ENCODE measurements at places on chromosomes 7 and 10. TPM values are rescaled to one million over a fixed set of nuclear protein-coding genes. Genes with fewer than 3 reads are reported as not detected.

DNA sequence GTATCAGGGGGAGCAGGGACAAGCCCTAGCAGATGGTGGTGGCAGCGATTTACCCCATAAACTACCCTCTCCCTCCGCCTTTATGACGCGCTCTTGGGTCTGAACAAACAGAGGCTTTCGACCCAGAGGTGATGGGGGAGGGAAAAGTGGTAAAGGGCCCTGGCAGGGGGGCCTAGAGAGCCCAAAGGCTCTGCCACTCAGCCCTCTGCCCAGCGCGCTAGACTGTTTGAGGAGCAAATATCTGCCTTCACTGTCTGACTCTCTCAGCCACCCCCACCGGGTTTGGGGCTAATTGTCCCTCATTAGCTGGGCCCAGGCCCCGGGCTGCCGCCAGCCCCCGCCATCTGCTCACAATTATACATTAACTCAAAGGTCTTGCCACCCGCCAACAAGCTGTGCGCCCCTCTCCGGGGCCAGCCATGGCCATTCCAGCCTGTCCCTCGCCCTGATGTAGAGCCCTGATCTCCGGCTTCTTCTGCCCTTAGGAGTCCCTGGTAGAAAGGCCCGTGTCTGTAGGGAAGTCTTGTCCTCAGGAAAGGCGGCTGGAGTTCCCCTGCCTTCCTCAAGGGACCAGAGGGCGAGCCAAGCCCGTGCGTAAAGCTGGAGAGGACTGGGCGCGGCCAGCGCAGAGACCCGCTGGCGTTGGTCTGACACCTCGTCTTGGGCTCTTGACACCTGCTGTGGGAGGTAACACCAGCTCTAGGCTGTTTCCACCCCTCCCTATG, 1.9 kb upstream of the PAX4 start:
- no peak for DNase-seq

DNA sequence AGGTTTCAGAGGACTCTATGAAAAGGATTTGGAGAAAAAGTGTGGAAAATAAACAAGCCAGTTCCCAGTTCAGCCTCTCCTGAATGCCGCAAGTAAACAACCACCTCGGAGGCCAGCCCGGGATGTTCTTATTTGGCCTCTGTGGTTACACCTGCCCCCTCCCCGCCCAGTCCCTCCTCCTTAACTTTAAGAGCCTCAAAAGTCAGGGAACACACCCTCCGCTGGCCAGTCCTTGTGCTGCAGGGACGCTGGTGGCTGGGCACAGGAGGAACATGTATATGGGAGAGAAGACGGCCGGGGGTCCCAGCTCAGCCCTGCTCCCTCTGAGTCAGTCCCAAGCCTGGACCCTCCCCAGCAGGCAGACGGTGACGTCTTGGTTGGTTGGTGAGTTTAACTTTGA, 6.1 kb downstream of the CHST3 start:
- no peak for DNase-seq

DNA sequence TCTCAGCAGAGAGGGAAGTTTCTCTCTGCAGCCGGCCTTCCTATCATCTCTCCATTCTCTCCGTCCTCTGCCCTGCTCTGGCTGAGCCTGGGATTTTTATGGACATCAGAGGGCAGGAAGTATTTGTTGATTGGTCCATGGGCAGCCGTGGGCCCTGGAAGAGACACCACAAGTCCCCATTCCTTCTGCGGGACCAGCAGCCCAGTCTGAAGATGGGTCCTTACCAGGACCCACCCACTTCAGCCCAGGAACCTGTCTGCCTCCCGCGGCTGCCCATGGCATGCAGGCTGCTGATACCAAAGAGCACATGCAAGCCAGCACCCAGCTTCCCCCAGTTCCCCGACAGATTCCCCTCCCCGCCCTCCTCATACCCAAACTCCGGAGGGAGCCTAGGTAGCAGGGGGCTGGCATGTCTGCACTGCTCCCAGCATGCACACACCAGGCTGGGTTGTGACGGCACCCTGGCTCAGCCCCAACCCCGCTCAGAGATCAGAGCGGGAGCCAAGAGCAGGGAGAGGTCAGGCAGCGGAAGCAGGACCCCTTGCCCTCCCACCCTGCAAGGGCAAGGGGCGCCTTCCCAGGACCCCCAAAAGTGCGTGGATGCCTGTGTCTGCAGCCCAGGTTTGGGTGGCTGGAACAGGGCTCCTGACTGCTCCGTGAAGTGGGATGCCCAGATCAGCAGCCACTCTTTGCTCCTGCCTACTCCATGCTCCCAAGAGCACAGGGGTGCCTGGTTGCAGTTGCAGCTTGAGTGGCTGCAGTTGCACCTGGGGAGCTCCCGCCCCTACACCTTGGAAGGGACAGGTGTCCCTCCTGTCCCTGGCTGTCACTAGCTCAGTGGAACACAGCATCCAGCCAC, 538.6 kb upstream of the POT1 start:
- no peak for DNase-seq

- no peak for DNase-seq
These were observed 10.9 kb upstream of the SP8 start for GRCh38 chr7:20797462-20798080.

GRCh38 chr10:45034301-45034700, 33.6 kb downstream of the ZNF22 start:
- DNase-seq, result no peak

GRCh38 chr10:725302-725701, 35.8 kb upstream of the DIP2C start:
- DNase-seq, result no peak

DNA sequence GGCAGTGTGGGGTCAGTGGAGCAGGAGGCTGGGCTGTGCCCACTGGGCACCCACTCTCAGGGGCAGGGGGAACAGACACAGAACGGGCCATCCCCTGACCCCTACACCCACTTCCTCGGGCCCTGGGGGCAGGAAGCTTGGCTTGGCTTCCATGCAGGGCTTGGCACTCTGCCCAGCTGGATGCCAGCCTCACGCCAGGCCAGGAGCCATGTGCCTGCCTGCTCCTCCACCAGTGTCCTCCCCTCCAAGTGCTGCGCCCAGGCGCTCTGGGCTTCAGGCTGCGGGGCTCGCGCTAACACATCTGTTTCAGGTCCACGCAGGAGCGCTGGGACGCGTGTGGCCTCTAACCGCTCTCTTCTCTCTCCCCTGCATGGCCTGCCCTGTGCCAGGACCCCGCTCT, 12.7 kb downstream of the LDB3 start:
- no peak for DNase-seq

Gene H2BK1
- not detected for total RNA-seq

Gene MYOF
- total RNA-seq, result 2.7 TPM

GRCh38 chr10:6840766-6841165, 260.7 kb upstream of the PRKCQ start:
- DNase-seq, result no peak

- no peak for DNase-seq
These were observed 137.6 kb downstream of the RNF133 start for GRCh38 chr7:122561326-122561725.

DNA sequence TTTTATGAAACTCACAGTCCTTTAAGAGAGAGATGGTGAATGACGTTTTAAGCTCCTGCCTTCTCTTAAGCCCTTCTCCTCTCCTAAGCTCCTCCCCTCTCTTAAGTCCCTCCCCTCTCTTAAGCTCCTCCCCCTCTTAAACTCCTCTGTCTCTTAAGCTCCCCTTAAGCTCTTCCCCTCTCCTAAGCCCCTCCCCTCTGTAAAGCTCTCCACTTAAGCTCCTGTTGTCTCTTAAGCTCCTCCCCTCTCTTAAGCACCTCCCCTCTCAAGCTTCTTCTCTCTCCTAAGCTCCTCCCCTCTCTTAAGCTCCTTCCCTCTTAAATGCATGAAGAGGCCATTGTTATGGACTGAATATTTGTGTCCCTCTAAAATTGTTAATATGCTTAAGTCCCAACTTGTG, 1180.6 kb upstream of the AUTS2 start:
- DNase-seq, result no peak

DNA sequence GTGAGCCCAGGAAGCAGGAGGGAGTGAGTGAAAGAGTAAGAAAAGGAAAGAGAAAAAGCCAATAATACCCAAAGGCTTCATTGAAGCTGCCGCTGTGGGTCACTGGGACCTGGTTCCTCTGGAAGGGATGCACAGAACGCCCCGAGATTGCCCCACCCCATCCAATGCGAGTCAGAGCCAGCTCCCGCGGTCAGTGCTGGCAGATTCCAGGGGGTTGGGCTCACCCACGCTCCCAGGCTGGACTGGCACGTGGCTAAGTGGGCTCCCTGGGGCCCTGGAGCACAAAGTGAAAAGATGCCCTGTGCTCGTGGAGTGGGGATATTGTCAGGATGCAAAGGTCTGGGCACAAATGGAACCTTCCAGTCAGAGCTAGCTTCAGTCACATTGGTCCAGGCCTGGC, 117.0 kb downstream of the OAT start:
- DNase-seq, result no peak

DNA sequence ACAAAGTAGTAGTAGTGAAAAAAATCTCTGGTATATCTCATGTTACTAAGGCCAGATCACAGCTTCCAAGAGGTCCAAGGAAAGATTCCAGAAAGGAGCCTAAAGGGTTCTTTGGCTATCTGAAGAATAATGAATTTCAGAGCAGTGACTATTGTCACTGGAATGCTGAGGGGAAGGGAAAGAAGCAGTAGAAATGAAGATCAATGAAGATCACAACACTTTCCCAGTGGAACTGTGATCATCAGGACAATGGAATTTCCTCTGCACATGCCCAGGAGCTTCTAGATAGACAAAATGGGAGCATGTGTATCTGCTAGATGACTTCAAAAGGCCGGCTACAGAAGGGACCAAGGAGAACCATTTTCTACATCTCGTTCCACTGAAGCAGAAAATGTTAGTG, 219.5 kb upstream of the PHYHIPL start:
- DNase-seq, result no peak

Data from activated CD4-positive, alpha-beta T cell treated with anti-CD3 and anti-CD28 coated beads, Interleukin-2, amount 10 ng/mL, durations not matched to agents 7 days and 5 days (primary cell).